ENCODE measurements at places on chromosomes 16 and 17.

DNA sequence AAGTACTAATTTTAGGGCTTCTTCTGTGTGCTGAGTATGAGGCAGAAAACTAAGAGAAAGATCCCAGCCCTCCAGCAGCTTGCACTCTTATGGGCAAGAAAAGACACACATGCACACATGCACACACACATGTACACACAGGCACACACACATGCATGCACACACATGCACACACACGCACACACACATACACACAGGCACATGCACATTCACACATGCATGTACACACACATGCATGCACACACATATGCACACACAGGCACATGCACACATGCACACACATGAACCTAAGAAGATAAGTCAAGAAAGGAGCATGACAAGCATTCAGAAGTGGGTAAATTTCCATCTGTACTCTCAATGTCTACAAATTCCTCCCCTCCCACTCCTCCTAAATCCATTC, 130.2 kb downstream of the IRX3 start:
- no peak for DNase-seq

- no peak for DNase-seq
Measured at GRCh38 chr16:89491238-89491869, 993 bp upstream of the ANKRD11 start.

- no peak for DNase-seq
Measured at GRCh38 chr17:62671553-62671952, 44.1 kb downstream of the MRC2 start.

DNA sequence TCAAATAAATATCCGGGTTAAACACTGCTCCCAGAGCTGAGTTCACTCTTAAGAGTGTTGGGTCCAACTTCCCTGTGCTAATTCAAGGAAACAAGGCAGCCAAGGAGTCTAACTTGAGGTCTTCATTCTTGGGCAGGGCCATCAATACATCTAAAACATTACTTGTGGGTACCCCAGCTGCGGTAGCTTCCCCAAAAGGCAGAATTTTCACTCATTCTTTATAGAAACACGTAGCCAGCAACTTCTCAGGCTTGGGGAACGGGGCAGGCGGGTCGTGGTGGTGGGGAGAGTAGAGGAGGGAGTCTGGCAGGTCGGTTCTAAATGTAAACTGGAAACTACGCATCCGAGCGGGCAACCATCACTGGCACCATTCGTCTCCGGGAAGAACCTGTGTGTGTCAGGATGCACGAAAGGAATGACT, 666 bp upstream of the METTL9 start:
- no peak for DNase-seq

DNA sequence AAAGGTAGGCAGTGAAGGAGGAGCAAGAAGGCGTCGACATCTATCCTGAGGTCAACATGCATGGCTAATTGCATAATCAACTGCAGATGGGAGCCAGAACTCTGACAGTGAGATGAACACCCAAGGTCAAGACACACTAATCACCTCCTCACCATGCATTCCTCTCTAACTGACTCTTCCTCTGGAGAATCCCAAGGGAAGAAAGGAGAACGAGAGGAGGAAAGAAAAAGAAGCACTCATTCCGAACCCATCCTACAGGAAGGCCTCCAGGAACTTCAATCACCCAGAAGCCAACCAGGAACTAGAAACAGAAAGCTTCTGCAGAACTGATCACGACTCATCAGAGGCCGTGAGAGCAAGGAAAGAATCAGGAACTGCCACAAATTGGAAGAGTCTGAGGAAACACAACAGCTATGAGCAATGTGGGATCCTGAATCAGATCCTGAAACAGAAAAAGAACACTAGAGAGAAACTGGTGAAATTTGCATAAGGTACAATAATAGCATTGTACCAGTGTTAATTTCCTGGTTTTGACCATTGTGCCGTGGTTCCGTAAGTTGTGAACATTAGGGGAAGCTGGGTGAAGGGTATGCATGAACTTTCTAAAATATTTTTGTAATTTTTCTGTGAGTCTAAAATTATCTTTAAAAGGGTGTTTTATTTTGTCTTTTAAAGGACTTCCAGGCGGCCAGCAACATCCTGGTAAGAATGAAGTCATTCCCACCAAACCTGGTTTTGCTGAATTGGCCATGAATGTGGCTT, 10.0 kb upstream of the BEAN1 start:
- no peak for DNase-seq

DNA sequence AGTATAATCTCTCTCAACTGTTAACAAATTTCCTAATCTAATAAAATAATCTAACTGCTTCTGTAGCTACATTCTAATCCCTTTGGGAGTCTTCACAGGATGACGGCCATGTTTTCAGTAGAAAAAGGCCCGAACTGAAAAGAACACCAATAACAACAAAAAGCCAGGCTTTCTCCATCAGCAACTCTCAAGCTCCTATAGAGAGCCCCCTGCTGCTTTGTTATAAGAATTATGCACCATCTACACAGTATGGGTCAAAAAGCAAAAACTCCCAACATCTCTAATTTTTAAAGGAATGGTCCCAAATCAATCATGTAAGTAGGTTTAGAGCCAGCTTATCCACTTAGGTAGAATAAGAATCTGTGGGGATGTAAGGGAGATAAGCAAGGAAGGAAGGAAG, 163.6 kb upstream of the C17orf78 start:
- no peak for DNase-seq

GRCh38 chr17:32276171-32276601, 10.6 kb downstream of the RHBDL3 start:
- DNase-seq: no peak

DNA sequence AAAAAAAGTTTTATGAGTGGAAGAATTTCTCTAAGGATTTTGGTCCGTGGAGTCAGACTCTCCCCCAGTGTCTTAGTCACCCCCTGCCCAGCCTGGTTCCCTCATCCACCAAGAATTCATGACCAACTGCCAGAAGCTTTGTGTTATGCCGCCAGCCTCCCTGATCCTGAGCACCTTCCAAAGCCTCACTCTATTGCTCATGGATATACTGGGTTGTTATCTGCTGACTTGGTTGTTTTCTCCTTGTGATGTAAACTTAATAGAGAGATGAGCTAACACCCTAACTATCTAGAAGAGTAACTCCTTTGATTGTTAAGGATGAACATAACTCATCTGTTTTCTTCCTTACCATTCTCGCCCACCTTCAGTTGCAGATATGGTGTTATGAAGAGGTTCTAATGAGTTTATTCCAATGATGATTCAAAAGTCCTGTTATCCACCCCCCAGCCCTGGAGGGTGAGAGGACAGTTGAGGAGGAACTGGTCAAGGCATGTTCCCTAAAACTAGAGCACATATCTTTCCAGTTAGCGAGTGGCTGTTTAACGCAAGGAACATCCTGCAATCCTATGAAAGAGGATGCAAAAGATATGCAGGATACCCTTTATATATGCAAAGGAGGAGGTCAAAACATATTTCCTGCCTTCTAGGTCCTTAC, 1.5 kb upstream of the PSMD3 start:
- DNase-seq: no peak
